ENCODE measurements at places on chromosomes 13 and 19.
A peak's percentile ranks its signal among the peaks of the same experiment; 100 is the strongest.

DNA sequence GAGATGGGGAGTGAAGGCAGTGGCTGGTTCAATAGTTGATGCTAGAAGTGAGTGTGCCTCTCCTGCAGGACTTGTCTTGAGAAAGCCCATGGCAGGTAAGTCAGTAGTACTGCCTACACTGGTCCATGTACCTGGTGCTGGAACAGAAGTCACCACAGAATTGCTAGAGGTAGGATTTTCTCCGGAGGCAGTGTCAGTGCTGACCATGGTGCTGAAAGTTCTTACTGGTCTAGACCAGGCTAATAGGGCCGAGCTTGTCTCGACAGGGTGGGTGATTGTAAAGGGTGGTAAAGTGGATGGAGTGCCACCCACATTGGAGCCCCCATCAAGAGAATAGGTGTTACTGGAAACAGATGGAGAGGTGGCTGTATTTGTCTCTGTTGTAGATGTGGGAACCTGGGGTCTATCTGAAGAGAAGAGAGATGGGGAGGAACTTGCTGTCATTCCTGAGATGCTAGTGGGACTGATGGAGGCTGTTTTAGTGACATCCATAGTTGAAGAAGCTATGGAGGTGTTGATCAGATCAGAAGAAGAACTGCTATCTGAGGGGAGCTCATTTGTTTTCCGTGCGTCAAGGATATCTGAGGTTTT, 36.6 kb downstream of the MUC16 start:
- no peak for DNase-seq

DNA sequence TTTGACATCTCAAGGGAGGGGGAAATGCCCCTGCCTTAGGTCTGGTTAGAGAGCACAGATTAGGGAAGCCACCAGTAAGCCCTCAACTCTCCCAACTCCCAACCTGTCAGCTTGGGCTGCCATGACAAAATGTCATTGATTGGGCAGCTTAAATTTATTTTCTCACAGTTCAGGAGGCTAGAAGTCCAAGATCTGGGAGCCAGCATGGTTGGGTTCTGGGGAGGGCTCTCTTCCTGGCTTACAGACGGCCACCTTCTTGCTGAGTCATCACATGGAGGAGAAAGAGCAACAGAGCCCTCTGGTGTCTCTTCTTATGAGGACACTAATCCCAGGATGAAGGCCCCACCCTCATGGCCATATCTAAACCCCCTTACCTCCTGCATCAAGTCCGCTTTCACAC, 24.2 kb downstream of the C19orf12 start:
- DNase-seq: peak; percentile 41

DNA sequence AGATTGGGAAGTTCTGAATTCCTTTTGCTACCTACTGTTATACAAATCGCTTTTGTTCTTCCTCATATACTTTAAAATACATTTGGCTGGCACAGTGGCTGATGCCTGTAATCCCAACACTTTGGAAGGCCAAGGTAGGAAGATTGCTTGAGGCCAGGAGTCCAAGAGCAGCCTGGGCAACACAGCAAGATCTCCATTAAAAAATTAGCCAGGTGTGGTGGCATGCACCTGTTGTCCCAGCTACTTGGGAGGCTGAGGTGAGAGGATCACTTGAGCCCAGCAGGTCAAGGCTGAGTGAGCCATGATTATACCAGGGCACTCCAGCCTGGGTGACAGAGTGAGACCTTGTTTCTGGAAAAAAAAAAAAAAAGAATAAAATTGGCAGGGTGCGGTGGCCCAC, 34.4 kb upstream of the CXCL17 start:
- DNase-seq: no peak

- DNase-seq: no peak
Observed at GRCh38 chr13:76890021-76890420, 3.8 kb upstream of the KCTD12 start.

- DNase-seq: no peak
Observed at GRCh38 chr19:36838784-36839324, 667 bp upstream of the ZNF790 start.
